ENCODE measurements at places on chromosomes 1 and 21.

- DNase-seq: no peak
These were observed 28.1 kb downstream of the MDM4 start for GRCh38 chr1:204544321-204544720.

DNA sequence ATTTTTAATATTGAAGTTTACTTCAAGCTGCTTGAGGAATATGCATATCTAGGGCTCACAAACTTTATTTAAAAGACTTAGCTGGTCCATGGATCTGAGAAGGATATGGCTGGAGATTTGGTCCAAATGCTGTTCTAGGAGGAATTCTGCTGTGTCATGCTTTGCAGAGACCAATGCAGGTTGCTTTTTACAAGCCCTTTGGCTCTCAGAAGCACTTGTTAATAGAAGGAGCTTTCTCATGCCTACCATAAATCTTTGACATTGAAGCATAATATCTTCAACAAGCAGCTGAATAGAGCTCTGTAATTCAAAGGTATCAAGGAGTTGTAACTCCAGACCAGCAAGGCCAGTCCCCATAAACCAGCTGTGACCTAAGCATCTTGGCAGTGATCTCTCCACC, 299.1 kb downstream of the HHAT start:
- DNase-seq: no peak

DNA sequence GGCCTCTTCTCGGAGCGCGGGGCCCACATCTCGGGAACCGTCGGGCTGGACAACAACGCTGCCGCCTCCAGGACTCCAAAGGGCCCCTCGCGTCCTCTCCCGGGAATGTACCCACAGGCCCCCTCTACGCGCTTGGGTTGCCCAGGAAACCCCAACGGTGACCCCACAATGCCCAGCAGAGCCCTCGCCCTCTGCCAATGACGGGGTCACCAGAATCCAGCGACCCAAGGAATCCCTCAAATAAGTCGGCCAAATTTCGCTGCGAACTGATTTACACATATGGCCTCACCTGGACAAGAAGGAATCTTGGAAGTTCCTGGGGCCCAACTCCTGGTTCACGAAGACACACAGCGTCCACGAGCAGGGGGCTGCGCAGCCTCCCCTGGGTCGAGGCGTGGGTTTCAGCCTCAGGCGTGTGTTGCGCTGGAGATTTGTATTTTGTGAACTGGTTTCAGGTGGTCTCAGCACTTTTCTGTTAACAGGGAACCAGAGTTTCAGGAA, 78.1 kb downstream of the DESI2 start:
- DNase-seq: no peak

DNA sequence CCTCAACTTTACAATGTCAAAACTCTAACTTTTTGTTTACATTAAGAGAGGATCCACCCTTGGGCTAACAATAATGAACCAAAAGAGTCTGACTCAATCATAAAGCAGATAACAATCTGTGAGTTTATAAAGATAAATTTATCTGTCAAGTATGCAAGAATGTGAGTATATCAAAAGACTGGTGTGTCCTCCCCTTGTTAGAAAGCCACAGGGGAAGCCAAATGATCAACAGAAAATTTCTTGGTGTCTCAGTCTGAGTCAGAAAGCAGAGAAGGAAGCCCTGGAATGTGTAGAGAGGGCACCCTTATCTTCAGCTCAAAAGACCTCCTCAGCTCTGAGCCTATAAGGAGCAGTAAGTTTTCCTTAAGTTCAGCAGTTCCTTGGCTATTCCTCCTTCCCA, 13.9 kb upstream of the PDIK1L start:
- no peak for DNase-seq

DNA sequence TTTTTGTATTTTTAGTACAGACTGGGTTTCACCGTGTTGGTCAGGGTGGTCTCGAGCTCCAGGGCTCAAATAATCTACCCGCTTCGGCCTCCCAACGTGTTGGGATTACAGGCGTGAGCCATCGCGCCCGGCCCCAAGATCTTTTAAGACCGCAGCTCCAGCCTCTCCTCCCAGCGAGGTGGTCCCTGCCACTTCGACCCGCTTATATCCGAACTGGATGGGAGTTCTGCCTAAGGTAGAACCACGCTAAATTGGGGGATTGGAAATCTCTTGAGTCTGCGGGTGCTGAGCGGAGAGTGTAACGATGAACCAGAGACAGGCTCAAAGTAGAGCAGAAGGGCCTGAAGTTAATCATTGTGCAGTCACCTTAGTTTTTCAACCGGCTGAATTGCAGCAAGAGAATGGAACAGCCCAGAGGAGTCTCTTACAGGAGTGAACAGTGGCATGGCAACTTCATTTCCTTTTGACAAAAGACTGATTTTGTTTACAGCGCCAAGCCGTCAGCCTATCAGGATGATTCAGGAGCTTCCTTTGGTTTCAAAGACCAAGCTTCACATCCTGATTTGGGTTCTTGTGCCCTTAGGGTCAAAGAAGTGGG, 726 bp upstream of the CYB5R1 start:
- no peak for DNase-seq

GRCh38 chr1:76033800-76034475, 40.6 kb upstream of the ST6GALNAC3 start:
- DNase-seq: no peak

GRCh38 chr1:48018799-48019198, 21.6 kb upstream of the TRABD2B start:
- no peak for DNase-seq

GRCh38 chr1:27994060-27994459, 34.3 kb downstream of the XKR8 start:
- DNase-seq: no peak

Data from activated CD8-positive, alpha-beta memory T cell treated with anti-CD3 and anti-CD28 coated beads for 48 hours (primary cell).